ENCODE measurements at places on chromosomes 1 and 21.

DNA sequence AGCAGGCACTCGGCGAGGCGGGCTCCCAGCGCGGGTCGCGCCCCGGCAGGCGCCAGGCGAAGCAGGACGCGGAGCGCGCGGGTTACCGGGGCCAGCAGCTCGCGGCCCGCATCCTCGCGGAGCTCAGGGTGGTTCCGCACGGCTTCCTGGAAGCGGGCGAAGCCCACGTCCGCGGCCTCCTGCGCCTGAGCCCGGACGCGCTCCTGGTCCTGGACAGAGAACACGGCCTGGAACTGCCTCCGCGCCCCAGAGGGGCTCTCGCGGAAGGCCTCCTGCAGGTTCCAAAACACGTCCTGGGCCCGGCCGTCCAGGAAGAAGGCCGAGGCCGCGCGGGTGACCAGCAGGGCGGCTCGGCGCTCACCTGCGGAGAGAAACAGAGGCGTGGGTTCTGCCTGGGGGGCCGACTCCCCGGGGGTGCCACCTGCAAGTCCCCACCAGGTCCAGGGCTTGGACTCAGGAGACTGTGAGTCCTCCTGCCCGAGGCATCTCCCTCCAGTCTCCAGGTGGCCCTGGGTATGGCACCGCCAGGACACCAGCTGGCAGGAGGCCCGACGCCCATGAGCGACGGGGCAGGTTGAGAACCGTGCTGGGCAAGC lies 11.4 kb downstream of the TTC34 start:
- no peak for DNase-seq

- DNase-seq = no peak
These were observed 348.3 kb downstream of the DPYD start for GRCh38 chr1:97572561-97572960.

- DNase-seq = no peak
These were observed 70.1 kb downstream of the INTS7 start for GRCh38 chr1:211965108-211965805.

DNA sequence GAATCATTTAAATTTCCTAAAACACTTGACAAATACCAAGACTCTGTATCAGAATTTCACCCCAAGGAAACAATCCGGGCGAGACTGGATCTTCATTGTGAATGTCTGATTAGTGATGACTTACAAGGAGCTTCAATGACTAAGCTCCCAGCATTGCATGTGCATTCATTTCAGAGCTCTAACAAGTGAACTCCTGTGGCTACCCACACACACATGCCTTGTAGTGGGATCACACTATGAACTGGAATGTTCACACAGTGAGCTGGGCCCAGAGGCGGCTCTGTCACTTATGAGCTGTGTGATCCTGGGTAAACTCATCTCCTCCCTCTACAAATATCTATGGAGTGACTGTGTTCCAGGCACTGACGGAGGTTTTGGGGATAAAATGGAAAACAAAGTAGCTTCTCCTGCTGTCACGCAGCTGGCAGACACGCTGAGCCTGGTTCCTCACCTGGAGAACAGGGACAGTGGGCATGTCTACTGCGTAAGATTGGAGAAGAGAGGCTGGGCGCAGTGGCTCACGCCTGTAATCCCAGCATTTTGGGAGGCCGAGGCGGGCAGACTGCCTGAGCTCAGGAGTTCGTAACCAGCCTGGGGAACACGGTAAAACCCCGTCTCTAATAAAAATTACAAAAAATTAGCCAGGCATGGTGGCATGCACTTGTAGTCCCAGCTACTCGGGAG lies 56.9 kb downstream of the CLSTN1 start:
- DNase-seq = no peak

GRCh38 chr1:210786546-210786945 lies 347.4 kb downstream of the KCNH1 start:
- no peak for DNase-seq

DNA sequence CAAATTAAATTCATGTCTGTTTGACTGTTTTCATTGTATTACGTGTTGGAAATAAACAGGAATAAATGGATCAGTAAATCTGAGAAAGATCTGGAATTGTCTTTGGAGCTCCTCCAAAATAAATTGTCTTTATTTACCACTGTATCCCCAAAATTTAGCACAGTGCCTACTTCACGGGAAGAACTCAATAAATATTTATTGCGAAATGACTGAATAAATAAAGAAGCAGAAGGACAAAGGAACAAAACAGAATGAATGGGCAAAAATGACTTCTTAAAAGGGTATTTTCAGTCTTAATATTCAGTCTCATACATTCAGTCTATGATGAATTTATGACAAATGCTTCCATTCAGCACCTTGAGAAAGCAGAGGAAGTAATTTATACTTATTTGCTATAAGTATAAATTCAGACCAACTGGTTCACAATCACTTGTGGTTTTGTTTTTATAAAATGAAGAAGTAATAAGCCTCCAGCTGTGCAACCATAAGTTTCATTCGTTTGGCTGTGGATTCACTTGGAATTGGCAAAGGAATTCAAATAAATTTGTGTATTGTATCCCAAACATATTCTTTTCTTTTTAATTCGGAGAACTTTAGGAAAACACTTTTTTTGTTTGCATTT lies 19.2 kb upstream of the PRKAA2 start:
- DNase-seq = no peak

- DNase-seq = peak; percentile 49
These were observed 20.4 kb downstream of the LURAP1 start for GRCh38 chr1:46223472-46223943.

GRCh38 chr1:46168477-46168876 lies 6.4 kb upstream of the TSPAN1 start:
- no peak for DNase-seq

DNA sequence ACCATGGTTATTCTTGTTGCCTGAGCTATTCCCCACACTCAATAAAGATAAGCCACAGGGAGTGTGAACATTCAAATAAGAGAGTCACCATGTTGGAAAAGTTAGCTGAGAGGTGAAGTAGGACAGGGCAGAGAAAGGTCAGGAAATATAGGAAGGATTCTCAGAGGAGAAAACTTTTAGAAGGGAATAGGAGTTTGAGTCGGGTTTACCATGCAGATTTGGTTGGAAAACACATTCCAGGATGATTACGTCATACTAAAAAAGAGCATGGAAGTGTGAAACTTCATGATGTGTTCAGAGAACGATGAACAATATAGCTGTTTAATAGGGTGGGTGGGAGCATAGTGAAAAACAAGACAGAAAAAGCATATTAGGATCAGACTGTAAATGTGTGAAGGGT lies 1125.3 kb upstream of the ADGRL2 start:
- no peak for DNase-seq

- no peak for DNase-seq
These were observed 15.8 kb downstream of the TMCC2 start for GRCh38 chr1:205243350-205244191.

DNA sequence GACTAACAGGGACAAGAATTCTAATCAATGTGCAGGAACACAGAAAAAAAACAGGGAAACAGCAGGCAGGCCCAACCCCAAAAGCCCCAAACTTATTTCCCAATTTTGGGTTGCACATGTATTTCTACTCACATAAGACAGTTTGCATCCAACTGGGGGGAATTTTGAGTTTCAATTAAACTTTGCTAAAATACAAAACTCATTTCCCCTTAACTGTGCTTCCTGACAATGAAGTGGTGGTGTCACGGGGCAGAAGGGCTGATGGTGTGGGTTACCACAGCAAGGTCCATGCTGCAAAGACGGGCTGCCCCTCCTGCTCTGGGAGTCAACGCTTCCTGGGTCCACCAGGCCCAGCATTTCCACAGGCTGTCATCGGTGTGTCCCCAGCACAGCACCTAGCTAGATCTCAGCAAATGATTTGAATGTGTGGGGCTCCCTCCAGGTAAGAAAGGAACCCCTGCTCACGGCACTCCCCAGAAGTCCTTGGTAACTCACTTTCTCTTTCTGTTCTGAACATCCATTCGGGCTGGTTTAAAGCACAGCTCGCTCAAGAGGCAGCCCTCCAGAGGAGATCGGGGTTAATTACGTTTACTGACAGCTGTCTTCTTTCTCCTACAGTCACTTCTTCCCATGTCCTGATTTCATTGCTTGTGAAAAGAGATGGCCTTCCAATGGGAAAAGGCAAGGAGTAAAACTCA lies 27.4 kb downstream of the HIVEP3 start:
- DNase-seq = peak; percentile 61

DNA sequence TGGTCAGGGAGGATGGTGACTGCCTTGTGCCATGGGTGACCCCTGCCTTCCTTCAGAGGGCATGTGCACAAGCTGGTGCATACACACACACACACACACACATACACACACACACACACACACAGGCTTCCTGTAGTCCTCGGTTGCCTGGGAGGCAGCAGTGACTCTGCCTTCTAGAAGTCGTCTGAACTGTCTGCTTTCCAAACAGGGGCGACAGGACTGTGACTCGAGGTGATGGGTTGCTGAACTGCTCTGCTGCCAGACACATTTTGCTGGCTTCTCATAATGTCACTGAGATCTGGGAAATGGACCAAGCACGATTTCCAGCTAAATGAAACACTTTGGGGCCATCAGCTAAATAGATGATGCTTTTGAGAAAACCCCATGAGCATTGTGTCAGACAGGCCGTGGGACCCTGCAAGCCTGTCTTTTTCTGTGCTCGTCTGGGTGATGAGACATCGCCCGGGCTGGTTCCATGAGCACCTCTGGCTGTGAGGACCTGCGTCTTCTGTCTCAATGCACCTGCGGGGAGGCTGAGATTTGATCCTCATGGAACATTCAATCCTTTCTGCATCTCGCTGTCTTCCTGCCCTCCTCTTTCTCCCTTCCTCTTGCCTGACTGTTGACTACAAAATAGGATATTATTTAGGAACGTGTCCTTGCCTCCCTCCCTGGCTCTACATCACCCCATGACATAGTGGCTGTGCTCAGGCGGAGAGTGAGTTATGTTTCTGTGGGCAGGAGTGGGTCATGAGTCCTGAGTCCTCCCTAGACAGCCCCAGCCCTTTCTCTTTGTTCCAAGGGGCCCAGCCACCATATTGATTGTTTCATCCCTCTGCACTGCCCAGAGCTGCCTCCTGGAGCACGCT lies 436.8 kb downstream of the CAMTA1 start:
- DNase-seq = no peak

DNA sequence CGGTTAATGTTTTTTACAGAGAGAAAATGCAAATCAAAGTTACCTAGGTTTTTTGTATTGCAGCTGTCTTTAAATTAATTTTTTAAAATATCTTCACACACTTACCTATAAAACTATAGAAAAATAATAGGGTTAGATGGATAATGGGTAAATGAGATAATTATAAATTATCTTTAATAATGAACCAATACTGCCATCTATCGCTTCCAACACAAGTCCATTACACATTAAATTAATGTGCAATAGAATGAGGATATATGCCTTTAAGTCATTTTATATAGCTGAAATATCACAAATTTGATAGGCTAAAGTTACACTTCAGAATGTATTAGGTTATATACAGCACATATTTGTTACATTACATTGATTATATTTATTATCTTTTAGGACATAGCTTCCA lies 2212.8 kb downstream of the MRPL39 start:
- DNase-seq = no peak

GRCh38 chr1:27489501-27489972 lies 430 bp downstream of the WASF2 start:
- DNase-seq = peak; percentile 39

GRCh38 chr21:45934554-45934953 lies 47.0 kb upstream of the COL6A1 start:
- DNase-seq = no peak

GRCh38 chr1:201896951-201897391 lies 8.3 kb downstream of the SHISA4 start:
- no peak for DNase-seq

DNA sequence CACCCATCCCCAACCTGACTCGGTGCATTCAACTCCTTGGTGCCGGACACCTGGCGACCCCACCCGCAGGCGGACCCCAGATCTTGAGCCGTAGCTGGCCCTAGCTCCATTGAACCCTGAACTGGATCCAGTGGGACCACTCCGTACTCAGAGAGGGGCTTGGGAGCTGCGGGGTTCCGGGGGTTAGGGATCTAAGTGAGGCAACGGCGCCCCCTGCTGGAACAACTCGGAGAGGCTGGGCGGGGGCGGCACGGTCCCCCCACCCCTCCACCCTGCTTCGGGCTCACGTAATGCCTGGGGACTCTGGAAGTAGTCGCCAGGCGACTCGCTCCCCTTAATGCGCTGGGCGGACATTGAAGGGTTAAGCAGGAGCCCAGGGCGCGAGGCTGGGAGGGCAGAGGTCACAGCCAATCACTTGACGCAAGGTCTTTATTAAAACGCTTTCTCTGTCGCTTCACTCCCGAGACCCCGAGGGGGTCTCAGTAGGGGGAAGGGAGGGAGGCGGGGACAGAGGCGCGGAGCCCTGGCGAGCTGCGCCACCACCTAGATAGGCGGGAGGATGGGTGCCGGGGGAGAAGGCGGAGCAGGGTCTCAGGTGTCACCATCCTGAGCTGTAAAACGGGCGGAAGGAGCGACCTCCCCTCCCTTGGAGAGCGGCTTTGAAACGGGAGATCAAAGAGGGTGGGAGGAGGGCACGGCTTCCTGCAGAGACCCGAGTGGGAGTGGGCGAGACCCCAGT lies 704 bp upstream of the CRABP2 start:
- DNase-seq = peak; percentile 50

- no peak for DNase-seq
These were observed 15.9 kb upstream of the OLFML3 start for GRCh38 chr1:113963281-113963906.

- no peak for DNase-seq
These were observed 13.6 kb upstream of the AGMAT start for GRCh38 chr1:15598436-15598835.

- DNase-seq = no peak
These were observed 119.0 kb upstream of the USP24 start for GRCh38 chr1:55334160-55334559.

GRCh38 chr21:37058261-37058660 lies 14.6 kb downstream of the PIGP start:
- DNase-seq = no peak

- no peak for DNase-seq
These were observed 138.1 kb downstream of the ATG4C start for GRCh38 chr1:62922006-62922405.

DNA sequence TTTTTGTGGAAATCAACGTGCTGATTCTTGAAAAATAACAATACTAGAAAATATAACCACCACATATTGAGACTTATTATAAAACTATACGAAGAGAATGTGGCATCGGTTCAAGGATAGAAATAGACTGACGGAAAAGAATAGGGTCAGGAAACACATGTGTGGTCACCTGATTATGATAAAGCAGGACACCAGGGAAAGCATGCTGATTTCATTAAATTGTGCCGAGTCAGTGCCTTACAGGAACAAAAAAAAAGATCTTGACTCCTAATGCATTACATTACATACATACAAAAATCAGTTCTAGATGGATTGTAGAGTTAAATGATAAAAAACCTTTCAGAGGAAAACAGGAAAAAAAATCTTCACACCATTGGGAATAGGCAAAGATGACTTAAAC lies 43.5 kb upstream of the SERPINC1 start:
- DNase-seq = no peak

GRCh38 chr1:46114925-46115603 lies 17.4 kb downstream of the PIK3R3 start:
- DNase-seq = no peak

DNA sequence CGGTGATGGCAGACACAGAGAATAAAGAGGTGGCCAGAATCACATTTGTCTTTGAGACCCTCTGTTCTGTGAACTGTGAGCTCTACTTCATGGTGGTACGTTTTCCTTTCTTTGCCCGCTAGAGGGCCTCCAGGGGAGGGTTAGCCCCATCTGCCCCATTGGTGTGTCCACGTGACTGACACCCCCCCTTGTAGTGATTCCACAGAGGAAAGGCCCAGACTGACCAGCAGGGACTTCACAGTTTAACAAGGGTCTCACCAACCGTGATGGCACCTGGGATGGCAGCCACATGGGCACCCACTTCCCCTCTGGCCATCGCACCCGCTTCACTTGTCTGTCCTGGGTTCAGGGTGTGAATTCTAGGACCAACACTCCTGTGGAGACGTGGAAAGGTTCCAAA lies 22.3 kb upstream of the SARS1 start:
- DNase-seq = no peak

- no peak for DNase-seq
These were observed 65.6 kb upstream of the EXO1 start for GRCh38 chr1:241782396-241782795.
